Activated B cell treated with CpG ODN at 0.5 μM for 24 hours (primary cell): ENCODE measurements at places on chromosomes 3 and 15.

- no peak for DNase-seq
These were observed 112.1 kb downstream of the TNIK start for GRCh38 chr3:171348121-171348520.

- DNase-seq, result no peak
These were observed 207.5 kb downstream of the ZNF385D start for GRCh38 chr3:21543380-21544075.

DNA sequence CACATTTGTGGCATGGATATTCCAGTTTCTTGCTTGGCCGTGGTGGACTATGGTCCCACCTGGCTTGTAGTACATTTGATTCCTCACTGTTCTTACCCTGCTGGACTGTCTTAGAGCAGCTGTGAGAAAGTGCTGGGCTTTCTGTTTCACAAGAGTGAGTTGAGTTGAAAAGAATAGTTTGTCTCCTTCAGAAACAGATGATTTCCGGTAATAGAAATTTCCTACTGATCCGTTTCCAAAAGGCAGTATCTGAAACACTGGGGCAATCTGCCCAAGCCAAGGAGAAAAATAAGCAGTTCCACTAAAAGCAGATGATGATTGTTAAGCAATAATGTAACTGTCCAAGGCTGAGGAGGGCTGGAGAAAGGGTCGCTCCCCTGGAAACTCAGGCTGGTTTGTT is 96.0 kb downstream of the SUCLG2 start:
- DNase-seq, result no peak

DNA sequence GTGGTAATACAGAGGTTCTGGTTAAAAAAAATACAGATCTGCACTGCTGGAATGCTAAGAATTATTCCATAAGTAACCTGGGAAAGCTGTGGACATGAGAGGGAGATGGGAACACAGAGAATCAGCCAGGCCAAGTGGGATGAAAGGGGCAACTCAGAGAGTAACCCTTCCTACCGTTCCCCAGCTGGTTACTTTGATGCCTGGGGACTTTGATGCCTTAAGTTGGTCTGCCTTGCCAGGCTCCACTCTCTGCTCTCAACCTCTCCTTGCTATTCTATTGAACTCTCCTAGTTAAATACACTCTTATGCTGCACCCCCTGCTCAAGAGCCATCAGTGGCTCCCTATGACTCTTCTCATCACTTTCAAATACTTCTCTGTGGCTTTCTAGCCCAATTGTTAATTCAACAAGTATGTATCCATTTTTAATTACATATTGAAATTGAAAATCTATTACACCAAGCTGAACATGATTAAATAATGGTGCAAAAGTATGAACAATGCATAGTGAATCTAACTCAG is 315.5 kb downstream of the TLE3 start:
- no peak for DNase-seq

DNA sequence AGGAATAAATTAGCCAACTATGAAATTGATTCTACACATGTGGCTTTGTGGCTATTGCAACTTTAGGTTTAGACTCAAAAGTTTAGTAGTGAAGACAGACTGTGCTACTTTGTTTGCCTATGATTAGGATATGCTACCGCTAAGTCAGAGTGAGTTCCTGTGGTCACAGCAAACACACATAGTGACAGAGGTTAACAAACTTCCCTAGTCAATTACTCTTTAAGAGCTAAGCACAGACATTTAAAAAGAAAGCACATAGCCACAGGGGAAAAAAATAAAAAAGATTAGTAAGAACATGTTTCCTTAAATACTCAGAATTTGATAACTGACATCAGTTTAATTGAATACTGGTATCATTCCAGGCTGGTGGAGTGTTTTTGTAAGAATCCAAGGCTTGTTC is 207.1 kb downstream of the GBE1 start:
- no peak for DNase-seq

GRCh38 chr3:117798221-117798620 is 1088.6 kb downstream of the TUSC7 start:
- no peak for DNase-seq

DNA sequence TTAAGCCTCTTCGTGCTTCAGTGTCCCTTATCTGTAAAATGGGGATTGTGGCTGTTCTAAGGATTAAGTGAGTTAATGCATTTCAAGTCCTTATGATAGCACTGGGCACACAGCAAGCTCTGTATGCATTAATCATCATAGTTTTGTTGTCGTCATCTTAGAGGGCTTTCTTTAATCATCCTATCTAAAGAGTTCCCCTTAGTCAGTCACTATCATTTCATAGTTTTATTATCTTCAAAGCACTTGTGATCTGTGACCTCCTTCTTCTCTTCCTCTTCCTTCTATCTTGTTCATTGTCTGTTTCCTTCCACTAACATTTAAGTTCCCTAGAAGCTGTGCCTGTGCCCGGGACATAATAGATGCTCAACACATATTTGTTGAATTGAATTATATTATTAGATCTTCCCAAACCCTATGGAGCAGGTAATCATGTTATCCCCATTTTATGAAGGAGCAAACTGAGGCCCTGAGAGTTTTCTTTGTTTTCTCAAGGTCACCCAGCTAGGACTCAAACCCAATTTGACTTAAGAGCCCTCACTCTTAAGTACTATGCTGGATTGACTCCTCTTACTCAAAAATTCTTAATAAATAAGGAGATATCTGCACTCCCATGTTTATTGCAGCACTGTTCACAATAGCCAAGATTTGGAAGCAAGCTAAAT is 24.1 kb downstream of the DUOX2 start:
- no peak for DNase-seq

DNA sequence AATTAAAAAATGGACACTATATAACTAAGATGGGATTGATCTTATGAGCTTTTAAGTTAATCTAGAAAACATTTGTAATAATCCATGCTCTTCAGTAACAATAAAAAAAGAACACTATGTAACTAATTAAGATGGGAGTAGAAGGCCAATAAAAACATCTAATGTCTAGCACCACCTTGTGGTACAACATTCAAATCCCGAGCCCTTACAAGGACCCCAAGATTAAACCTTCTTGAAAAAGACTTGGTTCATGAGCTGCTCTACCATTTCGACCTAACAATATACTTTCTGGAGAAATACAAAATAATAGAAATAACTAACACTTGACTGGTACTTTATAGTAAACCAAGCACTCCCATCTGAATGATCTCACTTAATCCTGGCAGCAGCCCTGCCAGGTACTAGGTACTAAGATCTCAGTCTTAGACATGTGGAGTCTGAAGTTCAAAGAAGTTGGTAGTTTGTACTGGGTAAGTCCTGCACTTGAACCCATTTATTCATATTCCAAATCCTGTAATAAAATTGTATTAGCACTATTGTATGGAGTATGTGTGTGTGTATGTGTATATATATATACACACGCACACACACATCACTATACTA is 21.8 kb downstream of the METTL6 start:
- no peak for DNase-seq

DNA sequence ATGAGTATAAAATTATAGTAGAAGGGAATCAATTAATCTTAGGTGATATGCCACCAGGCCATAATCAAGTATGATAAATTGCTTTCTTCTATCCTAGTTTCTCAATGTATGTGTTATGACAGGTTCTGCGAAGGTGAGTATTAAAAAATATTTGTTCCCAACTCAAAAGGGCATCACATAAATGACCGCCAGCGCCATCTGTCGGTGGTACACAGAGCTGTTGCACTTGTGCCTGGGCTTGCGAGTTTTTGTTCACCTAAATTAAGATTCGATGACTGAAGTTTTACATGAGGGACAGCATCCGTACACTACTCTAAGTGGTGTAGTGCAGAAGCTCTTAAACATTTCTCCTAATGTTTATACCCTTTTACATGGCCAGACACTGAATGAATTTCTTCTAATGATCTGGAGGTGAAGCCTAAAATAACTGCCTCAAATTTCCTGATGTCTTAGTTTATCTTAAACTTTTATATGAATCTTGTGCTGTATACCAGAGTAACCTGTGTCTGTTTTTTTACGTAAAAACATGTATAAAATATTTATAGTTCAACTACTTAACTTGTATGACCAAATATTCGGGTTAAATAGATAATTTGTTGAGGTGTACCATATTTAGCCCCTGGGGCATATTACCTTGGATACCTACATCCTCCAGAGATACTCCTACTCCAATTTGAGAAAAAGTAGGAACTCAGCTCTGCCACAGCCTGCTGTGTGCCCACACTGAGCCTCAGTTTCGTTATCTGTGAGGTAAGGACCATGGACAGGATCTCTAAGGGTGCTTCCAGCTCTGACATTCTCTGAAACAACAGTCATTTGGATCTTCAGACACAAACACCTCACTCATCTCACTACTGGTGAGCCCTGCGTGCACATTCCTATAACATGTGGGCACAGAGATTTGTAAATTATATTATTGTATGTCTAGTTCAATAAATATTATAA is 365.6 kb downstream of the MAGI1 start:
- no peak for DNase-seq

DNA sequence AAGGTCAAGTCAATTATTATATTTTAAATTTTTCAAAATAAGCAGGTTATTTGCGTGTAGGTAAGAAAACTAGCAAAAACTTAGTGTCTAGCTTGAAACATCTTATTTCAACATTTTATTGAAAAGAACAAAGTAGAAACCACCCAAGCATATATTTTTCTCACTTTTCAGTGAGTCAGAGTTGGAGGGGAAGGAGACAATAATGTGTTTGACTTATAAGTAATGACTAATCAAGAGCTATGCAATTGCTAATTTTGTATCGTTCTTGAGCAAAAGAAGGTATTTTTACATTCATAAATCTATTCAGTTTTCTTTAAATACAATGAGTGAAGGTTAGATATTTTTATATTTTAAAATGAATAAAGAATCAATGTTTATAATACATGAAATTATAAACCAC is 54.4 kb upstream of the P2RY1 start:
- DNase-seq, result no peak

- DNase-seq, result no peak
These were observed 18.8 kb downstream of the ASTE1 start for GRCh38 chr3:131007782-131008181.

DNA sequence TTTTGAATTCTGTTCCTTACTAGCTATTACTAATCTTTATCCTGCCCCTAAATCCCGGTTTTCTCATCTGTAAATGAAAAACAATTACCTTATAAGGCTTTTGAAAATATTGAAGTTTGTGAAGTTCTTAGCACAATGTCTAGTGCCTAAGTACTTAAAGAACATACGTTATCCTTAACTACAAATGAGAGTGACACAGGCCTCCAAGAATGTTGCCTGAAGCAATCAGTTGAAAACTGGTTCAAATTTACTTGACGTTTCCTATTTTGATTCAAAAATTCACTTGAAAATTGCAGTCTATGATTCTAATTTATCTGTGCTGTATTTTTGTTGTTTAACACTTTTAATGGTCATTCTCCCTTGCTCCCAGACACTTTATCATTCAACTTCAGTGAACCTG is 3.2 kb downstream of the SENP7 start:
- DNase-seq, result no peak

DNA sequence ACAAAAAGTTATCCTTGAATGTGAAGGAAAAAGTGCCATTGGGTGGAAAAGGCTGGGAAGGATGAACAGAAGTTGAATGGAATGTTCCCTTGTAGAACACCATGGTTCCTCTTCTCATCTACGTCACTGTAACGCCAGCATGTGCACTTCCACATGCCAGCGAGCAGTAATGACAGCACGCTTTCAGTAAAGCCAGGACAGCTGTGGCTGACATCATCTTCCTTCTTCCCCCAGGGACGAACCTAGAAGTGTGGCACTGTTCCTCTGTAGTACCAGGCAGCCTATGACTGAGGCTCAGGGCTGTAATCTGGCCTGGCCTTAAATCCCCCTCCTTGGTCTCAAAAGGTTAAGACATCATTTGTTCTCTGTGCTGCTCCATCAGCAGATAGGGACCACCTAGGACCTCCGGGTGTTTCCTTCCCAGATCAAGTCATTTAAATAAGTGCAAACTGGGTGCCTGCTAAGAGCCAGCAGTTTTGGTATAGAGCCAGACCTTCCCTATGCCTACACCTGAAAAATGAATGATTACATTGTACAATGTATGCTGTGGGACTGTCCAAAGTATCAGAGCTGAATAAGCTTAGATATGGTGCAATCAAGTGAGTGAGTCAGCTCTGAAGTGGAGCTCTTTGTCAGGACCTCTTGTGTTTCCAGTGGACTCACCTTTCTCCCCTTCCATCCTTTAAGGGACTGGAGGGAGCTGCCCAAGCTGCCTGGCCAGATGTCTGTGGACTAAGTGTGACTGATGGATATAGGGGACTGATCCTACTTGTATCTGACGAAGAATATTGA is 5.6 kb upstream of the SRPRB start:
- no peak for DNase-seq

- DNase-seq, result no peak
These were observed 691.5 kb upstream of the ARPP21 start for GRCh38 chr3:34947834-34948233.

DNA sequence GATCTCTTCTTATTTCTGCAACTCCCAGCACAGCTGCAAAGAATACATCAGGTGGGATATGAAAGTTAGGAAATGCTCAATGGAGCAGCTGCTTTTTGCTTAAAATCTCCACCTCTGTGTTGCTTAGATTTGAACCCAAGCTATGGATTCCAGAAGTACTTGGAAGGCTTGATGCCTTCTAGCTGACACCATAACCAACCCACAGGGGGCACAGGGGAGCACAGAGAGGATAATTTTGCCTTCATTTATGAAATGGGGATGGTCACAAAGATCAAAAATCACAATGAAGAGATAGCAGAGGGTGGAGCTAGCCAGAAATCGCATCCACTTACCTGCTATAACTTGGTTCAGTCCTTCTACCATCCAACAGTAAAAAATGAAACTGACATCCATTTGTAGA is 75.7 kb downstream of the DUT start:
- DNase-seq, result no peak

DNA sequence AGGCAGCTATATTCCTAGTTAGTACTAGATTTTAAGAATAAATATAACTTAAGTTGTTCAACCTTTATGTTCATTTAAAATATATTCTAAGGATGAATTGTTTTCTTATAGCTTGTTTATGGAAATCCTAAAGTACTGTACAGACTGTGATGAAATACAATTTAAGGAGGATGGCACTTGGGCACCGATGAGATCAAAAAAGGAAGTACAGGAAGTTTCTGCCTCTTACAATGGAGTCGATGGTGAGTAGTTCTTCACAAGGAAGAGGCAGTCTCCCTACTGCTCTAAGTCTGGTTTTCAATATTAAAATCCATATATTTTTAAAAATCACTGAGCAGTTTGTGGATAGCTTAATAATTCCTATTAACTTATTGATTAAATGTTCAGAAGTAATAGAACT is 29.6 kb downstream of the CALML4 start:
- no peak for DNase-seq
